ENCODE measurements at places on chromosomes 6 and 20. TPM values are rescaled to one million over a fixed set of nuclear protein-coding genes. Genes with fewer than 3 reads are reported as not detected.

CLIC5 gene
- 212 TPM for polyA plus RNA-seq

OR12D3 gene
- not detected for polyA plus RNA-seq

CTAGE9 gene
- not detected for polyA plus RNA-seq

PPT2 gene
- 34.4 TPM for polyA plus RNA-seq

MAK gene
- polyA plus RNA-seq: 2.4 TPM

RSPH9 gene
- 1.6 TPM for polyA plus RNA-seq

MAS1 gene
- polyA plus RNA-seq: 0.03 TPM

LCA5 gene
- polyA plus RNA-seq: 8.5 TPM

SHLD1 gene
- 9.4 TPM for polyA plus RNA-seq

- no peak for DNase-seq
These were observed 99.6 kb upstream of the SLC24A3 start for GRCh38 chr20:19112828-19113227.

DNA sequence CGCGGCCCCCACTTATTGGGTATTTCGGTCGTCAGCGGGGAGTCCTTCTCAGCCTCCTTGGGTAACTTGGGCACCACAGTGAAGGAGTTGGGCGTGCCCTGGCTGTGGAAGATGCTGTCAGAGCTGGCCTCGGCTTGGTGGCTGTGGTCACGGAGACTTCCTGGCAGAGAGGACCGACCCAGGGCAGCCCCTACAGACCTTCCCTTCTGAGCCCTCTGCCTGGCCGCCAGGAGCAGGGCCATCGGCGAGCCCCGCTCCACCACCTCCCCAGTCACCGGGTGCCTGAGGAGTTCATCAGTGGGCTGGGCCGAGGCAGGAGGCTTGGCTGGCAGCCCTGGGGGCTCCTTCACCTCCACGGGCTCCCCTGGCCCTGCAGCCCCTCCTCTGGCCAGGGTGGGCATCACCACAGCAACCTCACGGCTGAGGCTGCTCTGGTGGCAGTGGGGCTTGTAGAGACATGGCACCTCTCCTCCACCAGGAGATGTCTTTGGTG is 37.2 kb downstream of the C6orf132 start:
- no peak for DNase-seq

- DNase-seq: no peak
These were observed 123.2 kb upstream of the TMEM170B start for GRCh38 chr6:11414176-11414963.

DNA sequence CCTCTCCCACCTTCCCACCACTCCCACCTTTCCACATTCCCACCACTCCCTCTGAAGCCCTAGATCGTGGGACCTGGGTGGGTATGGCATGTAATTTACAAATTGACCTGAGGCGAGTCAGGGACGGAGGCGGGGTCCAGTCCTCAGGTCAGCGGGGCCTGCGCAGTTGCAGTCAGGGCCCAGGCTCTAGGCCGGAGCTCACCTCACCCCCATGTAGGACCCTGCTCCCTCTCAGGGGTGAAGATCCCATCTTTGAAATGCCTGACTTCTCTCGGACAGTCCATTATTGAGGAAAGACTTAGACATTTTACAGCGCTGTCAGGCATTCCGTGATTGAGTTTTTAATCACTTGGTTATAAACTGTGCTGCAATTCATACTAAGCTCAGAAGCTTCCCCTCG is 10.5 kb downstream of the THBS2 start:
- DNase-seq: no peak

GRCh38 chr20:6595704-6596103 is 171.8 kb upstream of the BMP2 start:
- DNase-seq: no peak

- no peak for DNase-seq
These were observed 83.9 kb downstream of the SAMD3 start for GRCh38 chr6:130138909-130139242.

DNA sequence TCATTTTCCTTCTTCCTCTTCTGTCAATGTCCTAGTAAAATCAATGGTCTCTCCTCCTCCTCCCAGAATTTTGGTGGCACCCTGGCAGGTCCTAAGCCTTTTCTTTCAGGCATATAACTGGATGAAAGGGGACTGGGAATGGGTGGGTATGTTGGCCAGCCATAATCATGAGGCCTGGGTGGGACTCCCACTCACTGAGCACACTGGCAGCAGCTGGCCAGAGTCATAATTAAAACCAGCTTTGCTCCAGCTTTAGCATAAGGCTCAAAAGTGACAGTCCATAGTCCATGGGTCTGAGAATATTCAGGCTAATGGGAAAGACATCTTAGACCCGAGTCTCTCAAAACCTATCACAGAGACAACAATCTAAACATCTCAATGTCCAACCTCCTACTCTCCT is 190.0 kb upstream of the BTBD3 start:
- DNase-seq: no peak

GRCh38 chr20:9838378-9839295 is at the start of gene PAK5:
Gene PAK5 (minus strand): TSS chr20:9839076. CDS start chr20:9644328, 194,748 bp downstream.
- peak; percentile 88 for DNase-seq

GRCh38 chr20:38275815-38276550 is 15.4 kb upstream of the KIAA1755 start:
- no peak for DNase-seq

- DNase-seq: no peak
These were observed 671.7 kb upstream of the CITED2 start for GRCh38 chr6:140046016-140046632.

DNA sequence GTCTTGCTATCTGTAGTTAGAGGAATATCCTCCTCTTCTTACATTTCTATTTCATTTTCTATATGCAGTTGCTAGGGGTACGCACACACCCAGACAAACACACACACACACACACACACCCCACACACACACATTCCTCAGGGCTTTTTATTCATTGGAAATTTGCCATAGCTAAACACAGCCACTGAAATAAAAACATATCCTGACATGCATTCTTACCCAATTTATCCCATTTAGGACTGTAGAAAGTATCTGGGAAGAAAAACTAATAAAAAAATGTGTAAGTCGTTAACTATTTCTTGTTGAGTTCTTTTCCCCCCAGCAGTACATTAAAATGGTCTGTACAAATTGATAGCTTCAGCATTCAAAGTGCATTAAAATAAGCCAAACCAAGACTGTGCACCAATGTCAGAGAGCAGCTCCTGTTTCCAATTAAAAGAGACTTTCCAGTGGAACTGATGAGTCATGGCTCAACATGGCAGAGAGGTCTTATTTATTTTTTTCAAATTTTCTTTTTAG is 357.9 kb upstream of the AGPAT4 start:
- DNase-seq: peak; percentile 58

GRCh38 chr6:154891901-154892300 is 103.2 kb upstream of the TIAM2 start:
- no peak for DNase-seq

DNA sequence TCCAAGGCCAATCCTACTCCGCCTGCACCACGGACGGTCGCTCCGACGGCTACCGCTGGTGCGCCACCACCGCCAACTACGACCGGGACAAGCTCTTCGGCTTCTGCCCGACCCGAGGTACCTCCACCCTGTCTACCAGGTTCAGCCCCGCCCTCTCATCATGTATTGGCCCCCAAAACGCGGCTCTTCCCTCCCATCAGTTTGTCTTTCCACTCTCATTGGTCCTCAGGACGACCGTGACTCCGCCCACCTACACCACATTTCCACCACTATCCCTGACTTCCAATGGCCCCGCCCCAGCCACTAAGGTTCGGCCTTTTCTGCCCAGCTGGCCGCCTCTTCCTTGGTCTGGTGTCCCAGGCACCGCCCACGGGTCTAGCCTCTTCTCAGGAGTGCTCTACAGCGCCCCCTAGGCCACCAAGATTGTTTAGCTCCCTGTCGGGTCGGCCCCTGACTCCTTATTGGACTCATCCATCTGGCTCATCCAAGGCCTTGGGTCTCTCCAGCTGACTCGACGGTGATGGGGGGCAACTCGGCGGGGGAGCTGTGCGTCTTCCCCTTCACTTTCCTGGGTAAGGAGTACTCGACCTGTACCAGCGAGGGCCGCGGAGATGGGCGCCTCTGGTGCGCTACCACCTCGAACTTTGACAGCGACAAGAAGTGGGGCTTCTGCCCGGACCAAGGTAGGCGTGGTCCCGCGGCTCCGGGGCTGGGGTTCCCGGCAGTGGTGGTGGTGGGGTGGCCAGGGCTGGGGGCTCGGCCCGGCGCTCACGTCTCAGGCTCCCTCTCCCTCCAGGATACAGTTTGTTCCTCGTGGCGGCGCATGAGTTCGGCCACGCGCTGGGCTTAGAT is 3.1 kb downstream of the MMP9 start:
- DNase-seq: no peak

DNA sequence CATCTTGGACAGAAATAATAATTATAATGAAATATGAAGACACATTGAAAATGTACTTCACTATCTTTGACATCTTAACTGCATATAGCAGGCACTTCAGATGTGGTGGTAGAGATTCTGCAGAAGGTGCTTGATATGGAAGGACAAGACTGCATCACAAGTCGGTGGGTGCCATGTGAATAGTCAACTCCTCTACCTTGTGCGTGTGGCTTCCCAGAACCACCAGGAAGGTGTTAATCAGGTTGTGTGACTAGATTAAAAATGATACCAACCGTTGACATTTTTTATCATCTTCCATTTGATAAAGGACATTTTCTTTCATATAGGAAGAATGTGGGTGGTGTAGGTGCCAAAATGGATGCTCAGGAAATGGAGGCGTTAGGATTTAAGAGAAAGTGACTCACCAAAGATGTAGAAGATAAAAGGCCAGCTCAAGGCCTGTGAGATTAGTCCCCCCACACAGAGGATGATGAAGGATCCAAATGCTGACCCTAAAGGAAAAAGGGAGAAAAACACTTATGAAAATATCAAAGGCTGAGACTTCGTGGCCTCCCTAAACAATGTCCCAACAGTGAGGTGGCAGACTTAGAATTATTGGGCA is 12.3 kb downstream of the SLC17A2 start:
- DNase-seq: no peak

- DNase-seq: no peak
These were observed 22.4 kb downstream of the MANBAL start for GRCh38 chr20:37311710-37312355.

GRCh38 chr20:4730780-4731179 is 9.1 kb downstream of the PRND start:
- DNase-seq: no peak

DNA sequence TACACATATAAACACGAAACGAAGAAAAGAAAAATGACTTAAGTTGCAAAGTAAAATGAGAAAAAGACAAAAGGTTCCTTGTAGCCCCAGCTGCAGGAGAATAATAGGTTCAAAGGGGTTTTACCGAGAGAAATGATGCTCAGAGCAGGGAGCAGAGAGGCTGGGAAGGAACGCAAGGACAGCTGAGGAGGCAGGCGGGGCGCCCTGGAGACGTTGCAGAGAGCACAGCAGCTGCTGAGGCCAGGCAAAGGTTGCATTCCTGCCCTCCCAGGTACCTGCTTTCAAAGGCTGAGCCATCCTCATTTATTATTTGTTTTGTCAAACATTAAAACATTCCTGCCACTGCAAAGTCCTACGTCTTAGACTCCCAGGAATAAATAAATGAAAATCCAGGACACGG is 16.2 kb upstream of the VAPB start:
- DNase-seq: no peak

- no peak for DNase-seq
These were observed 59.1 kb upstream of the BHLHE23 start for GRCh38 chr20:63065911-63066310.

DNA sequence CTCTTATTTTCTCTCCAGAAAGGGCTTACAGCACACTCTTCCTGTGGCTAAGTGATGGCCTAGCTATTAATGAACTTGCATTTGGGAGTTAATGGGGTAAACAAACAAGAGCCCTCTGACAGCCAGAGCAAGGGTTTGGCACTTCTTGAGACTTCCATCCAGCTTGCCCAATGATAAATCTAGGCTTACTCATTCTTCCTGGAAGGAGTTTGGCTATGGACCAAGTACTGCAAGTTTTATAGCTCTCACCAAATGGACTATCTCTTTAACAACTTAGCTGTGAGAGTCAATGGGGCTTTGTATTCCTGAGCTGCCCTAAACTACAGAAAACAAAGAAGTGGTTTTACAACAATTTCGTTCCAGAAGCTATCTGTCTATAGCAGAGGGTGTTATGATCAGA is 16.7 kb upstream of the PI3 start:
- DNase-seq: no peak

- DNase-seq: peak; percentile 48
These were observed 21.4 kb downstream of the SUN5 start for GRCh38 chr20:32982617-32983458.

GRCh38 chr6:110083875-110084585 is 95.4 kb downstream of the WASF1 start:
- no peak for DNase-seq

GRCh38 chr6:14642842-14643241 is 525.3 kb downstream of the CD83 start:
- no peak for DNase-seq

- no peak for DNase-seq
These were observed 744 bp downstream of the RIOK1 start for GRCh38 chr6:7390226-7390878.

DNA sequence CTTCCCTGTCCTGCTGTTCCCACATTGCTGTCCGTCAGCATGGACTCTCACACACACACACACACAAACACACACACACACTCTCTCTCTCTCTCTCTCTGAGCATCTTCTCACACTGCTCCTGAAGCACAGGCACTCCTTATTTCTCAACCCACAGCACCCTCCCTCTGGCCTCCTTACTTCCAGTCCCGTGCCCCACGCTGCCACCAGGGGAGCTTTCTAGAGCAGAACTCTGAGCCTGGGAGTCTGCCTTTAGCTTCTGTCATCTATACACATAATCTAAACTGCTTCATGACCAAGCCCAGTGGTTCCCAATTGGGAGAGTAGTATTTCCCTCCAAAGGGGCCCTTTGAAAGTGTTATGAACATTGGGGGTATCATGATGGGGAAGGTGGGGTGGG is 29.1 kb downstream of the HECA start:
- DNase-seq: no peak

DNA sequence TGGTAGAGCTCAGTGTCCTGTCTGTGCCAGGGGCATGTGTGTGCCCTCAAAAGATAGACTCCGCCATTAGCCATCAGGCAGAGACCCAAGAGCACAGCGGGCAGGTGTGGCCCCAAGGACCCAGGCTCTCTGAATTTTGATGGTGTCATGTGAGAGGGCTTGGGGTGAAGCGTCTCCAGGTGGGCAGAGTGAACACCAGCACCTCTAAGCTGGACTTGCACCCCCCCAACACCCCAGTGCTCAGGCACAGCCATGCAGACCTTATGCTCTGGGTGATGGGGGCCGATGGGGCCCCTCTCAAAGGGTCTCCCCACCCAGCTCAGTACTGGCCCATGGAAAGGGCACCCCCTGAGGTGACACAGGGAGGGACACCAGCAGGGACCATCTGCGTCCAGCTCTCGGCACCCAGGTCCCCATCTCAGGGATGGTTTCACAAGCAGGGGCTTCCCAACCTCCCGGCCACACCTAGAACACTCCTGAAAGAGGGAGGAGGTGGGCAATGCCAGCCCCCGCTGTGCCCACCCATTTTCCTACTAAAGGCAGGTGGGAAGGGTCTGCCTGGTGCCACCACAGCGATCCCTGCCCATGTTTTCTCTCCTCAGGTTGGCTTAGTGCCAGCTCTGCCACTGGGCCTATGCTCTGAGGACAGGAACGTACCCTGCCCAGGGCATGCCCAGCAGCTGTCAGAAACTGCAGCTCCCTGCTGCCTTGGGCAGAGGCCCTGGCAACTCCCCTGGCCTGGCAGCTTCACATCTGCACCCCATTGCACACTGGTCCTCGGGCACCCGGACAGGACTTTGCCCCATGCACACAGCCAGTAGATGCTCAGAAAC is 3.5 kb downstream of the CST7 start:
- no peak for DNase-seq

- no peak for DNase-seq
These were observed 1.8 kb upstream of the PXDC1 start for GRCh38 chr6:3753228-3753835.

- DNase-seq: no peak
These were observed 250.1 kb downstream of the TBX18 start for GRCh38 chr6:84514089-84514971.

- no peak for DNase-seq
These were observed 929.9 kb upstream of the EPHA7 start for GRCh38 chr6:94349227-94349626.

All from renal pelvis (tissue), 12 donors.